GM23248 (cell line): ENCODE measurements at places on chromosomes 7 and 10. TPM values are rescaled to one million over a fixed set of nuclear protein-coding genes. Genes with fewer than 3 reads are reported as not detected.

The ZNF277 gene
- total RNA-seq = 25.1 and 29.6 TPM in 2 replicates

The MYL10 gene
- total RNA-seq = not detected in 2 replicates

The SEMA4G gene
- total RNA-seq = 0.11 TPM in 1 of 2 replicates, not detected in the other

The C10orf53 gene
- not detected in 2 replicates for total RNA-seq

The SPDYE2 gene
- not detected in 2 replicates for total RNA-seq

The SLC18A3 gene
- total RNA-seq = not detected in 2 replicates

The ATXN7L1 gene
- total RNA-seq = 3.4 and 3.7 TPM in 2 replicates

The RHOBTB1 gene
- total RNA-seq = 14.6 and 16.2 TPM in 2 replicates

The WDR86 gene
- total RNA-seq = 0.25 TPM in 1 of 2 replicates, not detected in the other

The AGR2 gene
- total RNA-seq = not detected in 2 replicates

The AQP1 gene
- 0.54 and 1.1 TPM in 2 replicates for total RNA-seq

The TFPI2 gene
- total RNA-seq = 435 and 654 TPM in 2 replicates

The CHCHD1 gene
- 23.1 and 26.9 TPM in 2 replicates for total RNA-seq

The PPP1R17 gene
- total RNA-seq = not detected in 2 replicates

The COL28A1 gene
- not detected in 2 replicates for total RNA-seq

The PRRT4 gene
- not detected in 2 replicates for total RNA-seq

The VWDE gene
- not detected in 2 replicates for total RNA-seq

The CPA2 gene
- not detected in 2 replicates for total RNA-seq

The PNLIPRP2 gene
- not detected in 2 replicates for total RNA-seq

The ABHD11 gene
- total RNA-seq = 8.9 and 20.8 TPM in 2 replicates

The C10orf62 gene
- total RNA-seq = not detected in 2 replicates

The POP7 gene
- 31.3 and 35.2 TPM in 2 replicates for total RNA-seq

The EBF3 gene
- total RNA-seq = 0.25 and 0.43 TPM in 2 replicates

The PAX4 gene
- not detected in 2 replicates for total RNA-seq

The GRK5 gene
- 13.7 and 16.4 TPM in 2 replicates for total RNA-seq

The STEAP4 gene
- not detected in 2 replicates for total RNA-seq

The DGKI gene
- total RNA-seq = 21.1 and 25.9 TPM in 2 replicates

The TRPV6 gene
- not detected in 2 replicates for total RNA-seq

The ACTL6B gene
- total RNA-seq = not detected in 2 replicates

The AZGP1 gene
- total RNA-seq = not detected in 2 replicates

The CALD1 gene
- 674 and 698 TPM in 2 replicates for total RNA-seq

The CPA4 gene
- total RNA-seq = 8.6 and 16.7 TPM in 2 replicates

The KCNIP2 gene
- total RNA-seq = 0.22 TPM in 1 of 2 replicates, not detected in the other

The GUSB gene
- total RNA-seq = 11.6 and 22.9 TPM in 2 replicates

The AGAP9 gene
- total RNA-seq = 3.0 and 3.7 TPM in 2 replicates

The ANKRD2 gene
- not detected in 2 replicates for total RNA-seq

The LGI1 gene
- total RNA-seq = not detected in 2 replicates

The SLC16A9 gene
- not detected in 2 replicates for total RNA-seq

The FEZF1 gene
- total RNA-seq = not detected in 2 replicates

The ZNF92 gene
- total RNA-seq = 3.4 and 4.3 TPM in 2 replicates

The FFAR4 gene
- total RNA-seq = not detected in 2 replicates

The IDI2 gene
- not detected in 2 replicates for total RNA-seq

The SLC29A3 gene
- total RNA-seq = 1.9 and 3.0 TPM in 2 replicates

The MTURN gene
- 22.5 and 23.6 TPM in 2 replicates for total RNA-seq

The PRLHR gene
- not detected in 2 replicates for total RNA-seq

The CHST12 gene
- 9.0 and 10.6 TPM in 2 replicates for total RNA-seq

The LRGUK gene
- total RNA-seq = 0.13 TPM in 1 of 2 replicates, not detected in the other

The DDX21 gene
- 68.2 and 77.8 TPM in 2 replicates for total RNA-seq

The ZC3HAV1L gene
- 10.9 TPM in 2 replicates for total RNA-seq

The HMX3 gene
- total RNA-seq = not detected in 2 replicates

The RARRES2 gene
- total RNA-seq = not detected in 2 replicates

The TFR2 gene
- total RNA-seq = 0.11 and 0.51 TPM in 2 replicates

The KLF14 gene
- total RNA-seq = 0.11 TPM in 1 of 2 replicates, not detected in the other

The SEMA3C gene
- total RNA-seq = 612 and 756 TPM in 2 replicates
